HS-5 (cell line): ENCODE measurements at places on chromosomes 2 and 18.
A peak's percentile ranks its signal among the peaks of the same experiment; 100 is the strongest.

GRCh38 chr18:2918761-2919550 is 72.2 kb downstream of the EMILIN2 start:
- no peak for DNase-seq

GRCh38 chr2:42167458-42167857 is 1.7 kb upstream of the EML4 start:
- DNase-seq, result no peak

DNA sequence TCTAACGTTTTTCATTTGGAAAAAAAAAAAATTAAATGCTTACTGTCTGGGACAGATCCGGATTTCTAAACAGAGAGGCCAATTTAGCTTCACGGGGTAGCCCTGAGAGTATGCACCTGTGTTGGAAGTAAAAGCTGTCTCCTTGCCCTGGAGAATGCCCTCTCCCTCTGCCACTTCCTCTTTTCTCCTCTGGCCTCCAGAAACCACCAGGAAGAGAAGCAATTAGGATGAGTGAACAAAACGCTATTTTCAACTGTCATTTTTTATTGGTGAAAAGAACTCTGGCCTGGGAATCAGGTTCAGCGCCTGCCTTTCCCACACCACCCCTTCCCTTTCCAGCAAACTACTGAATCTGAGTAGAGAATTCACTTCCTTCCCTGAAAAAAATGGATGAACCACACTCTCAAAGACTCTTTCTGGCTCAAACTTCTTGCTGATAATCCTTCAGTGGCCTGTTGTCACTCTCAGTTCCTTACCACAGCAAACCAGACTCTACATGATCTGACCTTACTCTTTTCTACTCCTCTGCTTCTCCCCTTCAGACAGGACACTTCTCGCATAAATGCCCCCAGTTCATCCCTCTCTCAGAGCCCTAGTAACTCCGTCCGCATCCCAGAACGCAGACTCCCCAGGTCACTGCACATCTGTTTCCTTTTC is 29.8 kb downstream of the KLF7 start:
- DNase-seq, result no peak

GRCh38 chr18:13448335-13448795 is 229.8 kb downstream of the LDLRAD4 start:
- DNase-seq, result no peak

- DNase-seq, result no peak
Observed at GRCh38 chr2:80154231-80154915, 150.2 kb downstream of the LRRTM1 start.

DNA sequence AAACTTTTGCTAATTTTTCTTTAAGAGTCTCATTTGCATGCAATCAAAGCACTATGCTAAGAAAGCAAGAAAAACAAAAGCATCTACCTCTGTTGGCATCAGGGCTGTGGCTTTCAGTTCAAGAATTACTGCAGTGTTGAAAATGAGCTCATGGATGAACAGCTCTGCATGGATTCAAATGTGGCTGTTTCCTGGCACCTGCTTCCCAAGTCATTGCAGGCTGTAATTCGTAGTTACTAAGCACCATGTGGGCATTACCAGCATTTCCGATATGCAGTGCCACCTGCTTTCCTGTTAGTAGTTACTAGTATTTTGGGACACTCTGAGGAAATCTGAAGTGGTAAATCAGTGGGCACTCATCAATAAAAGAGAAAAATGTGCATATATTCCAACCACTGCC is 37.8 kb upstream of the FAM110C start:
- DNase-seq, result no peak

- no peak for DNase-seq
Observed at GRCh38 chr2:221570321-221570935, 1.7 kb downstream of the EPHA4 start.

GRCh38 chr2:122737429-122738077 is 982.1 kb downstream of the TSN start:
- DNase-seq, result no peak

- DNase-seq, result no peak
Observed at GRCh38 chr2:121955872-121956271, 200.4 kb downstream of the TSN start.

- DNase-seq, result no peak
Observed at GRCh38 chr2:72291059-72291458, 143.4 kb upstream of the CYP26B1 start.

DNA sequence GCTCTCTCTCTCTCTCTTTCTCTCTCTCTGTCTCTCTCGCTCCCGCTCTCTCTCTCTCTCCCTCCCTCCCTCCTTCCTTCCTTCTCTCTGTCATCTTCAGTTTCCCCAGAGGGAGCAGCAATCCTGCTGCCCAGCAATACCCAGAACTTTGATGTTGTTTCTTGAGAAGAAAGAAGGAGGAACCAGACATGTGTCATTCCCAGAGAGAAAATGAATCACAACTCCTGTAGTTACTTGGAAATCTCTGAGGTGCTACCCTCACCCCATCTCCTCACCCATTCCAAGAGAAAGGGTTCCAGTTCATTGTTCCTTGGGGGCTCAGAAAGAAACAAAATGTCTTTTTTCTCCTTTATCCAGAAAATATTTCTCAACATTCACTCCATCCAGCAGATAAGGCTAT is 449.1 kb downstream of the TNS1 start:
- no peak for DNase-seq

- no peak for DNase-seq
Observed at GRCh38 chr2:12202313-12203075, 456.1 kb downstream of the LPIN1 start.

GRCh38 chr2:130810490-130810889 is 26.2 kb upstream of the ARHGEF4 start:
- DNase-seq, result no peak

GRCh38 chr2:66334237-66335029 is 100.5 kb upstream of the MEIS1 start:
- DNase-seq, result no peak

DNA sequence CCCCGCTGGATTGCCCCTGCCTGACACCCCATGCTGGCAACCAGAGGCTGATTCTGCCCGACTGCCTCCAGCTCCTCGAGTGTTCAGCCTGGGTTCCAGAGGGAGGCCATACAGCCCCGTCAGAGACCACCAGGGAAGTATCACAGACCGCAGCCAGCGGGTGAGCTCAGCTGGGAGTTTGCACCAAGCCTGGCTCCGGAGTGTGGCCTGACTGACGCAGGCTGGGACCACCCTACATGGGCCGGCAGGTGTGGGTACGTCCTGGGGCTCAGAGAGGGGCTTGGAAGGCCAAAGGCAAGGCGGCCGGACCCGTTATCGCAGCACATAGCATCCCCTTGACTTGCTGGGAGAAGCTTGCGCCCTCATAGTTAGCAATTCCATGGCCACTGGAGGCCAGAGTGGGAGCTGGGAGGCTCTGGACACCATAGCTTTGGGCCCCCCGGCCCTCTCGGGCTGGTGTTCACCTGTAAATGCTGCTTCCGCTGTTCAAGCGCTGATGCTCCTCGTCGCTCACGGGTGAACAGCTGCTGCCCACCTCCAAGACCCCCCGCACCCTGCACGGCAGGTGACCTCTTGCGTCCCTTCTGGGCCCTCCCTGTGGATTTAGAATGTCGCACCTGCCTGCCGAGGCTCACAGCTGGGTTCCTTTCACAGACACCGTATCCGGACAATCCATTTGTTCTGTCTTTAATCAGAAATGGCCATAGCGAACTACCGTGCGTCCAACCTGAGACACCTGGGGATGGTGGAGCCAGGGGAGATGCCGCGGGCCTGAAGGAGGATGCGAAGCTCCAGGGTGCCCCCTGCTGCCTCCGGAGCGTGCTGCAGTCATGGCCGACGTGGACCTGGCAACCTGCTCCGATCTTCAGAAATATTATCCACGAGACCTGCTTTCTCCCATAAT is 31.2 kb upstream of the SLC66A3 start:
- peak; percentile 3 for DNase-seq

GRCh38 chr2:101883860-101884259 is 107.9 kb upstream of the IL1R2 start:
- no peak for DNase-seq

DNA sequence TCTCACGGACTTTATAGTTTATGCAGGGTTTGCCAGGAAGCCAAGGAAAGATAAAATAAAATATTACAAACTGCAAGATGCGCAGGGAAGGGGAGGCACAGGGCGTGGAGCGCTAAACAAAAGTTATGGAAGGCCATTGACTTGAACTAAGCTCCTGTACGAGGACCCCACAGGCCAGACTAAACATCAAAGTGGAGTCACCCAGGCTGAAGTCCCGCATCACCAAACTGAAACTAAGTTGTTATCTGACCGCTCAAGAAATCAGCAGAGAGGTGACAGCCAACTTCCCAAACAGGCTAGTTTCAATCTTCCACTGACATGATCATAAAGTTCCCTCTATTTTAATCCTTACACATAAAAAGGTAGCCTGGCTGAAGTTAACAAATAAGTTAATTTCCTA is 90.5 kb upstream of the YWHAQ start:
- DNase-seq, result no peak

DNA sequence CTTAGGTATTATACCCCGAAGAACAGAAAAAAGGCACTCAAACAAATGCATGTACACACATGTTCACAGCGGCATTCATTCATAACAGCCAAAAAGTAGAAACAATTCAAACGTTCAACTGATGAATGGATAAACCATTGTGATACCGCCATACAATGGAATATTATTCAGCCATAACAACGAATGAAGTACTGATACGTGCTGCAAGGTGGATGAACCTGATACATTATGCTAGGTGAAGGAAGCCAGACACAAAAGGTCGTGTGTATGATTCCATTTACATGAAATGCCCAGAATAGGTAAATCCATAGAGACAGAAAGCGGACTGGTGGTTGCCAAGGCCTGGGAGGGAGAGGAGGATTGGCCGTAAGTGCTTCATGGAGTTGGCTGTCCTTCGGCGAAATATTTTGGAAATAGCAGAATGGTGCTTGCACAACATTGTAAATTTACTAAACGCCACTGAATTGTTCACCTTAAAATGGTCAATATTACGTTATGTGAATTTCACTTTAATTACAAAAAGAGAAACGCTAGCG is 750 bp upstream of the RMP24 start:
- no peak for DNase-seq
